Stimulated activated naive B cell treated with anti-CD40 and anti-IgM and Interleukin-4, amounts not matched to agents 10 μg/mL and 1 μg/mL and 100 μg/mL, for 72 hours (primary cell): ENCODE measurements at places on chromosomes 3 and 15.

DNA sequence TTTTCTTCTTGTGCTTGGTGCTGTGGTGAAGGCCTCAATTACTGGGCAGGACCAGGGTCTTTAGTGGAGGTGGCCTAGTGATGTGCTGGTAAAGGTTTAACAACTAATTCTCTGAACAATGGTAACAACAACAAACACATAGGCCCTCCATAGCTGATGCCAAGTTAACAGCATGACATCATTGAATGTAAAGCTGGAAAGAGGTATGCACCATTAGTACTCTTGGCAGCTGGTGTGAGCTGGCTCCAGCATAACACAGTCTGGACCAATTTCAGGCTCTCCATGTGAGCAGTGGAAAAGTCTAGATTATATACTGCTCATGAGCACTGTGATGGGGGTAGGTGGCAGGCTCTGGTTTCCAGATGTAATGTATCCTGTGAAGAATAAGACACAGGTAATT, 61.8 kb downstream of the SLC7A14 start:
- no peaks in the 10 kb centered on the region for H3K36me3 ChIP-seq
- H3K27me3 ChIP-seq, result no peaks in the 10 kb centered on the region
- no peak for DNase-seq
- peaks cover 2% of the 10 kb centered on the region for H3K4me1 ChIP-seq
- no peak overlapping the region for H3K27ac ChIP-seq

GRCh38 chr15:84991014-84991712, 9.5 kb downstream of the PDE8A start:
- H3K4me3 ChIP-seq, result peak overlapping the region; percentile 55
- peak overlapping the region; percentile 20 for H3K27ac ChIP-seq
- H3K36me3 ChIP-seq, result no peaks in the 10 kb centered on the region
- no peaks in the 10 kb centered on the region for H3K27me3 ChIP-seq

GRCh38 chr15:52558196-52558595, 10.6 kb downstream of the ARPP19 start:
- peak overlapping the region; percentile 88 for H3K27ac ChIP-seq
- peak; percentile 36 for DNase-seq
- H3K36me3 ChIP-seq, result peaks cover 16% of the 10 kb centered on the region
- H3K4me1 ChIP-seq, result peaks cover 48% of the 10 kb centered on the region
- no peaks in the 10 kb centered on the region for H3K27me3 ChIP-seq

DNA sequence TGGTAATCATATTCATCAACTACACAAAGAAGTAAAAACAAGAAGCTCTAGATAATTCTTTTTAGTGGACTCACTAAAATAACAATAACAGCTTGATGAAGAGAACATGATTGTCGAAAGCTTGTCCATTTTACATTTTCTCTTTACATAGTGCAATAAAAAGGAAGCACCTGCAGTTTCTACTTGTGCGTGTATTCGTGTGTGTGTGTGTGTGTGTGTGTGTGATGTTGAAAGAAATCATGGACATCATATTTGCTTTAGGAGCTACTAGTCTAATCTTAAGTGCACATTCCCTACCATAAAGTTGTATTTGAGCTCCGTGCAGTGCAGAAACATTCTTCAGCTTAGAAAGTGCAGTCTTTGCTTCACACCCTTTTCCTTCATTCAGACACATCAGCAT, 288.8 kb downstream of the ZBTB20 start:
- H3K27ac ChIP-seq, result no peak overlapping the region
- H3K27me3 ChIP-seq, result no peaks in the 10 kb centered on the region
- H3K4me1 ChIP-seq, result peaks cover 62% of the 10 kb centered on the region
- no peak overlapping the region for H3K4me3 ChIP-seq
- DNase-seq, result no peak

DNA sequence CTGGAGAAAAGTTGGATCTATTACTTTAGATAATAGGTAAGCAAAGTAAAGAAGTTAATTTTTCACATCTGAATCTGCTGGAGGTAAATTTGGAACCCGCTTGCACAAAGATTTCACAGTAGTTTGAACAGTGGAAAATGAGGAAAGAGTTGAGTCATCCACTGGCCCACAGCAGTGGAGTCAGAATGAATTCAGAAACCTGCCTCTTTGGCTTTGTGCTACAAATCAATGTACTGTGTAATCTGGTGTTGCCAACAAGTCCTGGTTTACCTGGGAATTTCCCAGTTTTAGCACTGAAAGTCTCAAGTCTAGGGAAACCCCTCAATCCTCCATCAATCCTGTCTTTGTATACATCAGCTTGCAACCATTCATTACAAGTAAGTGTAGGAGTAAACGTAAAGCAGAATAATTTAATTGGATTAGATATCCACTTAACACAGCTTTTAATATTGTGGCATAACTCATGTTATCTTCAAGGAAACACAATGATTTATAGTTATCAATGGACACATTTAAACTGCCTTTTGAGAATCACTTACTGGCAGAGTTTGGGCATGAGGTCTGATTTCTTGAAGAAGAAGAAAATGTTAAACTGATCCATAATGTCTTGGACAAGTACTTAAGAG, 100.6 kb downstream of the DCLK3 start:
- no peak overlapping the region for H3K27ac ChIP-seq
- peaks cover 11% of the 10 kb centered on the region for H3K27me3 ChIP-seq
- no peak for DNase-seq
- no peaks in the 10 kb centered on the region for H3K36me3 ChIP-seq
- H3K4me3 ChIP-seq, result no peak overlapping the region

GRCh38 chr3:72340476-72341379, 507.5 kb downstream of the SHQ1 start:
- H3K4me3 ChIP-seq, result no peak overlapping the region
- no peaks in the 10 kb centered on the region for H3K27me3 ChIP-seq
- peaks cover 18% of the 10 kb centered on the region for H3K4me1 ChIP-seq
- H3K27ac ChIP-seq, result no peak overlapping the region

DNA sequence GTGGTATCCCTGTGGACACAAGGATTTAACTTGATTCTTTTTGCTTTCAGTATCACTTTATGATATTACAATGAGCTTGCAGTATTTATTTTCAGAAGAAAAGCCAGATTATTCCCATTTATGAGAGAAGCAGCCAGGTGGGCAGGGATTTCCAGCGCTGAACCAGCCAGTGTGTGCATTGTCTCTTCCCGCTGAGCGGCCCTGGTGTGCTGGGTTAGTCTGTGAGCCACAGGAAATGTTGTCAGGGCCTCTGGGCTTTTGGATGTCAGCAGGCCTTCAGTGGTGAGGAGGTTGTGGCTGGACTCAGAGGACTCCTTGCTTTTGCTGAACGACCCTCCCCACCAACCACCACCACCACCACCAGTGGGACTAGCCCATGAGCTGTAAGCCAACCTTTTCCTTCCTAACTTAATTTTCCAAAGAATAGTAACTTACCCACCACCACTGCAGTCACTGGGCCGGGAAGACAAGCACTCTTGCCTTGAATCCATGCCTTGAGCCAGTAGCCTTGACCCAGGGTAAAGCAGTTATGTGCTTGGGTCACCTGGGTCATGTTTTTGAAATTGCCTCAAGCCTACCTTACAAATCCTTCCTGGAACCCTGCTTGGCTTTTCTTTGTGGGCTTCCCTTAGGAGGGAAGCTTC, 33.1 kb downstream of the FLNB start:
- H3K4me1 ChIP-seq, result peaks cover 29% of the 10 kb centered on the region
- no peak overlapping the region for H3K27ac ChIP-seq
- H3K36me3 ChIP-seq, result no peaks in the 10 kb centered on the region
- no peaks in the 10 kb centered on the region for H3K27me3 ChIP-seq
- DNase-seq, result no peak

- H3K36me3 ChIP-seq, result no peaks in the 10 kb centered on the region
- H3K4me1 ChIP-seq, result no peaks in the 10 kb centered on the region
- peak; percentile 13 for DNase-seq
These were observed 22.4 kb downstream of the PLA2G4F start for GRCh38 chr15:42133886-42134502.

- no peaks in the 10 kb centered on the region for H3K36me3 ChIP-seq
- no peaks in the 10 kb centered on the region for H3K4me1 ChIP-seq
- no peak overlapping the region for H3K4me3 ChIP-seq
These were observed 648.7 kb upstream of the DPPA4 start for GRCh38 chr3:109985943-109986555.

- H3K27ac ChIP-seq, result no peak overlapping the region
- H3K36me3 ChIP-seq, result no peaks in the 10 kb centered on the region
- peaks cover 31% of the 10 kb centered on the region for H3K4me1 ChIP-seq
- H3K4me3 ChIP-seq, result no peak overlapping the region
These were observed 167.5 kb upstream of the UMPS start for GRCh38 chr3:124562769-124563168.

DNA sequence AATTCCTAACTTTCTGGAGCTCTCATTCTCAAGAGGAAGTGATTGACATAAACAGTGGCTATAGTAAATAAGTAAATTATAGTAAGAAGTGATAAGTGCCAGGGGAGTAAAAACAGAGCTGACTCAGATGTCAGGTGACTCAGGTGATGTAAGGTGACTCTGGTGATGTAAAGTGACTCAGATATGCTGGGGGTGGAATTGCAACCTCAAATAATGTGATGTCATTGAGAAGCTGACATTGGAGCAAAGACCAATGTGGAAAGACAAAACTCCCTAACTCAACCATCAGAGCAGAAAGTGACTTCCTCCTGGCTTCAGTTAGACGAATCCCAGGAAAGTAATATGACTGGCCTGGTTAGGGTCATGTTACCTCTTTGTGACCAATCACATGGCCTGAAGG, 144.2 kb upstream of the SNTN start:
- no peaks in the 10 kb centered on the region for H3K4me1 ChIP-seq
- no peak overlapping the region for H3K27ac ChIP-seq
- H3K36me3 ChIP-seq, result no peaks in the 10 kb centered on the region
- H3K27me3 ChIP-seq, result no peaks in the 10 kb centered on the region

GRCh38 chr3:117628823-117629291, 919.3 kb downstream of the TUSC7 start:
- no peak overlapping the region for H3K4me3 ChIP-seq
- DNase-seq, result no peak
- H3K36me3 ChIP-seq, result no peaks in the 10 kb centered on the region

GRCh38 chr3:158722108-158722507, 10.1 kb downstream of the RARRES1 start:
- H3K27ac ChIP-seq, result no peak overlapping the region
- peaks cover 15% of the 10 kb centered on the region for H3K4me1 ChIP-seq
- H3K27me3 ChIP-seq, result no peaks in the 10 kb centered on the region
- H3K36me3 ChIP-seq, result peaks cover 37% of the 10 kb centered on the region

GRCh38 chr3:499001-499761, 302.6 kb downstream of the CHL1 start:
- H3K36me3 ChIP-seq, result no peaks in the 10 kb centered on the region
- H3K27me3 ChIP-seq, result no peaks in the 10 kb centered on the region
- no peak overlapping the region for H3K27ac ChIP-seq
- no peak overlapping the region for H3K4me3 ChIP-seq
- no peak for DNase-seq

DNA sequence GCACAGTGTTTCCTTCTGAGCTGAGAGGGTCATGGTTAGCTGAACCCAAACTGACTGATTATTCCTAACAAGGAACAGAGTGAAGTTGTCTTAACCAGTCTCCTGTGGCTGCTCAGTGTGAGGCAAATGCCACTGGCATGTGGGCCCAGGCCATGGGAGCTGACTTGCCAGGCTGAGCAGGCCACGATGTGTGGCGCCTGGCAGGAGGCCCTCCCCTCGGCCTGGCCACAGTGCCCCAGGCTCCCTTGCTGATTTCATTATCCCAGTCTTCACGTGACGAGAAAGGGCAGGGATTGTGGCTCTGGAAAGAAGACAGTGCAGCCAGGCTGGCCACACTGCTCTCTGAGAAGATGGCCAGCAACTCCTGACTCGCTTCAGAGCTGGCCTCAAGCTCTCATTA, 58.8 kb downstream of the SLCO2A1 start:
- H3K36me3 ChIP-seq, result no peaks in the 10 kb centered on the region
- H3K4me1 ChIP-seq, result no peaks in the 10 kb centered on the region
- no peak for DNase-seq

- H3K4me1 ChIP-seq, result no peaks in the 10 kb centered on the region
- H3K4me3 ChIP-seq, result no peak overlapping the region
- no peak for DNase-seq
These were observed 185.6 kb upstream of the SYNPR start for GRCh38 chr3:63092515-63092914.

DNA sequence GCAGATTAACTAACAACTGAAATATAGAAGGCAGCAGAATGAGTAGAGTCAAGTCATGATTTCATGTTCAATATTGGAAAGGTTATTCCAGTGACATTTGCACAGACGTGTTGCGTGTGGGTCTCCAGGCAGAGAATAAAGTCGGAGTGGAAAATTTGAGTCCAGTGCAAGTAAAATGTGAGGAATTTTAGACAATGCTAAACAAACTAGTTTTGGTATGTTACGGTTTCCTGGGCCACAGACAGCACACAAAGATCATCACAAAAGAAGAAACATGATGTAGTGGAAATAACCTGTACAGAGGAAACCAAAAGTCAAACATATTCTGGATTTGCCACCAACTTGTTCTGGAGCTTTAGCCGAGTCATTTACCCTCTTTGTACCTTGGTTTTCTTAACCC, 367 bp downstream of the OR4F6 start:
- no peaks in the 10 kb centered on the region for H3K36me3 ChIP-seq
- H3K27me3 ChIP-seq, result peaks cover 36% of the 10 kb centered on the region
- H3K4me1 ChIP-seq, result no peaks in the 10 kb centered on the region

GRCh38 chr3:36312351-36312750, 68.0 kb upstream of the STAC start:
- DNase-seq, result no peak
- H3K27me3 ChIP-seq, result no peaks in the 10 kb centered on the region
- no peak overlapping the region for H3K27ac ChIP-seq

- no peak overlapping the region for H3K27ac ChIP-seq
- H3K4me3 ChIP-seq, result no peak overlapping the region
- H3K27me3 ChIP-seq, result peaks cover 3% of the 10 kb centered on the region
- no peak for DNase-seq
- H3K36me3 ChIP-seq, result no peaks in the 10 kb centered on the region
These were observed 69.7 kb downstream of the CACNA2D3 start for GRCh38 chr3:54192026-54192425.

DNA sequence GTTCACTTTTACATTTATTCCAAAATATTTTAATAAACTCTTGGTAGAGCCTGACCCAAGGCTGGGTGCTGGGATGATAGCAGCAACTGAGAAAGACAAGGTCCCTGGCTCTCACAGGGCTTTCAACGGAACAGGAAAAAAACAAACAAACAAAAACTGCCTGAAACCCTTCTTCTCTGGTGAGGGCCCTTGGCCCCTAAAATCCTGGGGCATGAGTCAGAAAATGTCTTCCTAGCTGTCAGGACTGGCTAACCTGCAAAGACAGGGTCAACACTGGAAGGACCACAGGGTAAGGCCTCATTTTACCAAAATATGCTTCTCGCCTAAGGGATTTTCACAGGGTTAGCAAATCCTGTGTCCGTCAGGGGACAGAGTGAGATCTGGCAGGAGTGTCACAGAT, 45.7 kb upstream of the WNT5A start:
- no peak overlapping the region for H3K4me3 ChIP-seq
- no peaks in the 10 kb centered on the region for H3K27me3 ChIP-seq
- no peaks in the 10 kb centered on the region for H3K4me1 ChIP-seq
- H3K36me3 ChIP-seq, result no peaks in the 10 kb centered on the region
